ENCODE measurements at places on chromosomes 2 and 18. TPM values are rescaled to one million over a fixed set of nuclear protein-coding genes. Genes with fewer than 3 reads are reported as not detected.

- no peak overlapping the region for H3K4me3 ChIP-seq
- no peaks in the 10 kb centered on the region for H3K4me1 ChIP-seq
- H3K27ac ChIP-seq: no peak overlapping the region
- H3K27me3 ChIP-seq: no peaks in the 10 kb centered on the region
- no peaks in the 10 kb centered on the region for H3K36me3 ChIP-seq
Measured at GRCh38 chr18:52370841-52371240, 30.8 kb downstream of the DCC start.

DNA sequence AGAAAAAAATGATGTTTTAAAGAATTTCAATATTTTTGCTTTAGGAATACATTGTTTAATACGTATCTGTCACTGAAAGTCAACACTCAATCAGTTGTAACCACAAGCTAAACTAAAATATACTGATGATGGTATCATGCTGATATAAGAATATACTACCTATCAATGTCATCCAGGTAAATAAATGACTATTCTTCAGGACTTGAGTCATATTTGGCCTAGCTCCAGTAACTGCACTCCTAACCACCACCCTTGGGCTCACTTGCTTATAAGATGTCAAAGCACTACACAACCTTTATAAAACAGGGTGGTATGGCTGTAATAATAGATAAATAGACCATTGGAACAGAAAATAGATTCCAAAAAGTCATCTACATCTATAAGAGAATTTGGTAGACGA lies 48.8 kb downstream of the RND3 start:
- no peaks in the 10 kb centered on the region for H3K27me3 ChIP-seq
- no peaks in the 10 kb centered on the region for H3K4me1 ChIP-seq
- DNase-seq: no peak
- H3K27ac ChIP-seq: no peak overlapping the region
- no peak overlapping the region for H3K4me3 ChIP-seq

The DSG1 gene
- total RNA-seq: not detected

GRCh38 chr2:118012778-118013177 lies 1.1 kb downstream of the CCDC93 start:
- H3K4me1 ChIP-seq: peaks cover 12% of the 10 kb centered on the region
- no peak for DNase-seq
- H3K36me3 ChIP-seq: peaks cover 22% of the 10 kb centered on the region

The CFC1 gene
- total RNA-seq: not detected

DNA sequence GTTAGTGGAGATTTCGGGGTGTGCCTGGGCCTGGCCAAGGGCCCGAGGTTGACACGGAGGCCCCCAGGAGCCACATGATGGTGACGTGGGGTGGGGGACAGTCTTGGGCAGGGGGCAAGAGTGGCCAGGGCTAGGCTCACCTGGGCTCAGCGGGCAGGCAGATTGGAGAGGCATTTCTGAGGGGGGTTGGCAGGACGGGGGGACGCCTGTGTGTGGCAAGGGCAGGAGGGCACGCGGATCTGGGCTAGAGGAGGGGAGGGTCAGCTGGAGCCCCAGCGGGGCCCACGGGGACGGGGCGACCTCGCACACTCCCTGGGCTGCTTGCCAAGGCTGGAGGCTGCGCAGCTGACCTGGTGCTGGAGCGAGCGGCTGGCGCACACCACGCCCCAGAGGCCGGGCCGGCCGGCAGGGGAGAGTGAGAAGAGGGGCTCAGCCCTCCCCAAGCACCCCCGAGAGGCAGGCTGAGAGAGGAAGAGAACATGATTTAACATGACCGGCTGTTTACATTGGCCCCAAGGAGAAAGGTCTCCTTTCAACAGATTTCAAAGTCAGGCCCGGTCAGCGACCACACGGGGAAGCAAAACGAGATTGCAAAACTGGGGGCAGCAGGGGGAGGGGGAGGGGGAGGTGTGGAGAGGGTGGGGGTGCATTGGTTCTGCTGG lies 38.0 kb upstream of the SNED1 start:
- peaks cover 10% of the 10 kb centered on the region for H3K4me1 ChIP-seq
- H3K27me3 ChIP-seq: no peaks in the 10 kb centered on the region

The KCNIP3 gene
- total RNA-seq: 0.47 TPM

GRCh38 chr2:74952575-74952974 lies 5.9 kb upstream of the POLE4 start:
- no peaks in the 10 kb centered on the region for H3K4me1 ChIP-seq
- no peaks in the 10 kb centered on the region for H3K27me3 ChIP-seq
- H3K4me3 ChIP-seq: no peak overlapping the region
- H3K36me3 ChIP-seq: no peaks in the 10 kb centered on the region
- no peak for DNase-seq
- no peak overlapping the region for H3K27ac ChIP-seq
